Activated CD4-positive, CD25-positive, alpha-beta regulatory T cell treated with anti-CD3 and anti-CD28 coated beads, Interleukin-2, amount 50 U/mL, for 16 hours (primary cell): ENCODE measurements at places on chromosomes 6 and 20.

DNA sequence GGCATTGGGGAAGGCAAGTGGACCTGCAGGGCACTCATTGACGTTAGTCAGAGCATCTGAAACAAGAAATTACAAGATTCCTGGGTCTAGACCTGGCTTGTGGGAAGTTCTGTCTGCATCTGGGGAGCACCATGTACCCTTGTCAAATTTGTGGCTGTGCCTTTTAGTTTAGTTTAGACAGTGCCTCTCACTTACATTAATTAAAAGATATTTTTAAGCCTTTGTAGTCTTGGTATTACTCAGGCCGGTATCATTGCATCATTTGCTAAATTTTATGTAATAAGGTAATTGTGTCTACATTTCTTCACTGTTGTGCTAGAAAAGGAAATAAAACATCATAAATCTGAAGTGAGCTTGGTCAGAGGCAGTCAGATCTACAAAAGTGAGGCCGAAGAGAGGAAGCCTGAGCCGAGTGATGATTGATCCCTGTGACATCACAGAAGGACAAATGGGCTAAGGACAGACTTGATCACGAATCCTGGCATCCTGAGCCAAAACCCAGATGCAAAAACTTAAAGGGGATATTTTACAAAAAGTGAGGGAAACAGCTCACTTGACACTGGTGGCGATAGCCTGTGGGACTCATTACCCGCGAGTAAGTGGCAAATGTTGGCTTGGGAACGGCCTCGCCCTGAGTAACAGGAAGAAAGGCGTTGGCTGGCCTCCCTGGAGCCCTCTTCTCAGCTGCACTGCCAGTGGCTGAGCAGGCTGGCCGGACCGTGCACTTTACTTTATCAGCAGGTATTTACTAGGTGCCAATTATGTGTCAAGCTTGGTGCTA, 106.5 kb downstream of the TCP11 start:
- no peak for DNase-seq

DNA sequence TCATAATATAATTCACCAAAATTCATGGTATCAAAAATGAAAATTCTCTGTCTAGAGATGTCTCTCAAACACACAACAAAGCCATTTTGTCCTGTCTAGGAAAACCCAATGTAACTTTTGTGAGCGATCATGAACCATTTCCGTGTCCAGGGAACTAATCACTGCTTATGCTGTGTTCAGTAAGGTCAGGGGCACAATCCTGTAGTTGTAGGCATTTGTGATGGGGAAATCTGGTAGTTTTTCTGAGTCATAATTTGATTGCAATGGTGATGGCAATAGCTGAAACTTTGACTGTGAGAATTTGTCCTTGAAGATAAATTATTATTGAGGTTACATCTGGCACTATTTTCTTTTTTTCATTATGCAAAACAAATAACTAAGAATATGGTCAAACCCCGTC, 21.0 kb upstream of the GCLC start:
- no peak for DNase-seq

DNA sequence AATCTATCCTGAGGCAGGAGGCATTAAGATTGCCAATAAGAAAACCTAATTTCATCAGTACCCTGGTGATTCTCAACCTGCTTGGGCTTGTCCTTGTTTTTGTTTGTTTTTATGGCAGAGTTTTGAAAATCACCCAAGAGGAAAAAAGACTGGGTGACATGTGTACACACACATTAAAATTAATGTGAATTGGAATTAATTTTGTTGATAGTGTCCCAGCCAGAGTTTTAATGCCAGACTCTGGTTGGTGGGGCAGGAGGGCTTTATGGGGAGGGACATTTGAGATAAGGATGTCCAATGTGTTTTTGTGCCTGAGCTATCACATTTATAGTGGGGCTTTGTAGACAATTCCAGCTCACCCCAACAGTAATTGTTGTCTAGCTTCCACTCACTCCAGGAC, 184.6 kb downstream of the ID4 start:
- no peak for DNase-seq

DNA sequence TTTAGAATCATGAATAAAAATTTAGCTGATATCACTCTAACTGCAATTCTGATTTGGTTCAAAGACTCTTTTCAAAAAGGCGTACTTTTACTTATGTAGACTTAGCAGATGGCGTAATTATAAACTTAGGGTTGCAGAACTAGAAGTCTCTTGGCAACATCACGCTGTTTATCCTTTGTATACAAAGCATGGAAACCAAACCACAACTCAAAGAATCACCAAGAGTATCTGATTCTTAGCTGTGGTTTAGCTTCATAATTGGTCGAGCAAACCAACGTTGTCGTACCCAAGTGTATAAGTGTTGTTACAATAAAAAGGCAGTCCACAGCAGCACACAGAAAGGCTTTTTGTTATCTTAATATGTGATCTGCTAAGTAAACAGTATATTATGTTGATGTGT, 18.2 kb downstream of the STMND1 start:
- no peak for DNase-seq

GRCh38 chr6:101572627-101573026, 179.1 kb downstream of the GRIK2 start:
- no peak for DNase-seq

DNA sequence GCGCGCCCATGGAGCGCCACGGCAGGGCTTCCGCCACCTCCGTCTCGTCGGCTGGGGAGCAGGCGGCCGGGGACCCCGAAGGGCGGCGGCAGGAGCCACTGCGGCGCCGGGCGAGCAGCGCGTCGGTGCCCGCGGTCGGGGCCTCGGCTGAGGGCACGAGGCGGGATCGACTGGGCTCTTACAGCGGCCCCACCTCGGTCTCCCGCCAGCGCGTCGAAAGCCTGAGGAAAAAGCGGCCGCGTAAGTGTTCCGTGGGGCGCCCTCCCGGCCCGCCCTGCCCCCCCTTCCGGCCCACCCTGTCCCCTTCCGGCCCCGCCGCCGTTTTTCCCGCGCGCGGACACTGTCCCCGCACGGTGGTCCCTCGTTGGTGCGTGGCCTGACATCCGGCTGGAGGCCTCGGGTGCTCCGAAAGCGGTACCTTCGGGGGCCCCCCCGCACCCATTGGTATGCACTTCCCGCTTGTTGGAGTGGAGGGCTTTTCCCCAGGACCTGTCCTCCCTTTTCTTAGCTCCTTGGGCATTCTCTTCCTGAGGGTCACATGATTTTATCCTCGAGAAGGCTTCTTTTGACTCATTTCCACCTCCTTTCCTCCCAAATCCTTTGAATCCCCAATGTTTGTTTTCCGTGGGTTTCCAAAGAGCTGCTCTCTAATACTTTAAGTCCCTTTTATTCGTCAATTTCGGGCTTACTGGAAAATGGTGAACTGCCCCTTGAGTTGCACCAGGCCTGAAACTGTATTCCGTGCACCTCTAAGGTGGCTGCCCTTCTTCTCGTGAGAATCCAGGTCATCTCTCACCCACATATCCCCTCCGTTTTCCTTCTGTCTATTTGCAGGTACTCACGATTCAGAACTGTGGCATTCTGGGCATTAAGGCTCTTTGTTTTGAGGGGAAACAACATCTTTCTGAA, 556 bp downstream of the PANK2 start:
- no peak for DNase-seq

DNA sequence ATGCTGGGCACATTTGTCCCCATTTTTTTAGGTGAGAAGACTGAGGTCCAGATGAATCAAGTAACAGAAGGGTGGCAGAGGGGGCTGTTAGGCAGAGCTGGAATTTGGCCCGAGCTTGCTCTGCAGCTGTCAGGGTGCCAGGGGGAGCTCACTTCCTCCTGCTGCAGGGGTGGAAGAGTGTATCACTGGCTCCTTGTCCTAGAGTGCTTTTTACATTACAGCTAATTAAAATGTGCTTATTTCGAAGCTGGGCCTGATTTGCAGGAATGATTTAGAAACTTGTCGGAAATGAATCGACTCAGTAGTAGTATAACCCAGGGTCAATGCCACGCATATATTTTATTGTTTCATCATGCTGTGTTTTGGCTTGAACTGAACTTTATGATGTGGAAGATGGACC, 11.1 kb downstream of the TOX2 start:
- no peak for DNase-seq

- DNase-seq = no peak
Measured at GRCh38 chr20:48945840-48946514, 24.5 kb downstream of the ARFGEF2 start.

- DNase-seq = no peak
Measured at GRCh38 chr6:44255871-44256774, 1.2 kb downstream of the SLC35B2 start.

GRCh38 chr20:36036688-36037087, 68.3 kb downstream of the CNBD2 start:
- no peak for DNase-seq

GRCh38 chr6:11614534-11615213, 77.1 kb downstream of the TMEM170B start:
- no peak for DNase-seq

DNA sequence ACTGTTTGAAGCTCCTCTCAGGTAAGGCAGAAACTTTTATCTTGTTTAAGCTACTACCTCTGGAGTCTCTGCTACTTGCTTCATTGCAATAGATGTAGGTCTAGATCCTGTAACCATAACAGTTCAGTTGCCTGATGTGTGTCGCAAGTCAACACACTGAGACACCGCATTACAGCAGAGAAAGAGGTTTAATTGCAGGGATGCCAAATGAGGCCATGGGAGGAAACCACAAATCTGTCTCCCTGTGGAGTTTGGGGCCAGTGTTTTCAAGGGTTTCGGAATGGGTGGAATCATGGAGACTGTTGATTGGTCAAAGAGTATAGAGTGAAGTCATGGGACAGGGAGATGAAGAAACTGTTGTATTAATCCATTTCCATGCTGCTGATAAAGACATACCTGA, 57.1 kb upstream of the RBM24 start:
- DNase-seq = no peak

DNA sequence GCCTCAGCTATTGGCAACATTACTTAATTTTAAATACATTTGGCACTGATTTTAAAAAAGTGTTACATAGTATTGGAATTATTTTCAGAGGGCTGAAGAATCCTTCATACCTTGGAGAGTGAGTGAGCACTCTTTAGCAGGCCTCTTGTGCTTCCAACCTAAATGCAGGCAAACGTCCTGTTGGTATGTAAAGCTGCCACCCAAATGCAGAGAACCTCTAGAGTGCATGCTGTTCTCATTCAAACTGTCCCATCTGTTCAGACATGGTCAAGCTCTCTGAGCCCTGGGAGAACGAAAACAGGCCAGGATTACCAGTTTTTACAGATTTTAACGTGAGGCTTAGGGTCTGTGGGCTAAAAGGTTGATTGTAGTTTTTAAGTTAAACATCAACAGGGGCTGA, 378.0 kb upstream of the FLRT3 start:
- no peak for DNase-seq

DNA sequence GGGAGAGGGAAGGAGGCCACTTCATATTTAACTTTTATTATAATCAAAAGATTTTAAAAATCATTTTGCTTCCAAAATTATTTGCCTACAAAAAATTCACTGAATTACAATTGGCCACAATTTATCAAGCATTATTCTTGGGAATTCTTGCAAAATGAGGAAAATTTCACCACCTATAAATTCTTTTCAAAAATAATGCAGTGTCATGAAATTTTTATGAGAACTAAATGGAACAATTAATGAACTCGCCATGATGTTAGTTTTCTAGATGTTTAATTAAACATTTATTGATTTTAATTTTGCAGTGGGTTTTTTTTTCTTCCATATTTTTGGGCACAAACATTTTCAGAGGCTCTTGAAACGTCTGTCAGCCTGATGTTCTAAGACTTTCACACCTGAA, 5.8 kb upstream of the ZBP1 start:
- no peak for DNase-seq

GRCh38 chr6:17719323-17720041, 12.8 kb upstream of the NUP153 start:
- no peak for DNase-seq

DNA sequence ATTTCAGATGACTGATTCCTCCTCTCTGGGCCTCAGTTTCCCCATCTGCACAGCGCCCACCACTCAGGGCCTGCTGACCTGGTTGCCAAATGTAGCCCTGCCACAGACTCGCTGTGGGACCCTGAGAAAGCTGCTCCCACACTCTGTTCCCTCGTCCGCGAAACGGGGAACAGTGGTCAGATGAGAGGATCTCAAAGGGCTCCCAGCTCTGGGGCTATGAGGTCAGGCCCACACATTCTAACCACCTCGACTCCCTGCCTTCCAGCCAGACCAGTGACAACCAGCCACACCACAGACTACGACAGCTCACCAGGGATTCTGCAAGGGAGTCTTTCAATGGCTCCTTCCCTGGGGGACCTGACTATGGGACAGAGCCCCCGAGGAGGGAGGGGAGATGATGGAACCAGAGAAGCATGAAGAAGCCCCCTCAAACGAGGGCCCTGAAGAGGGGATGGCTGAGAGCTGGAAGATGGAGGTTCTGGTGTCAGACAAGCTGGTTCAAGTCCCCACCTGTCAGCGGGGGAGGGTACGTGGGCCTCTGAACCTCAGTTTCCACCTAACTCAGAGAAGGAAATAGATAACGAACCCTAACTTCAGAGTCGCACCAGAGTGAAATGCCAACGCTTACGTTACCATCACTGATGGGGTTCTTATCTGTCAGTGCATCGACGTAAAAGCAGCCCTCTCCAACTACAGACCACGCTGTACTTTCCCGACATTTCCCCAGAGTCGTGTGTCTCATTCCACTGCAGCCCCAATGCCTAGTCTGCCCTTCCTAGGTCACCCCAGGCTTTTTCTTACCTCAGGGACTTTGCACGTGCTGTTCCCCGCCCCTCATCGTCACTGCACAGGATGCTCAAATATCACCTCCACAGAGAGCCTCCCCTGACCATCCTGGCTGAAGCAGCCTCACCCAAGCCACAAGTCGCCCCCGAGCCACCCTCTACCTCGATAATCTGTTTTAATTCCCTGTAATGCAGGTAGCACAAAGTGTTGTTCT, 60.5 kb downstream of the PREX1 start:
- no peak for DNase-seq

GRCh38 chr6:1952740-1953360, 292.6 kb downstream of the GMDS start:
- DNase-seq = no peak

GRCh38 chr20:1212607-1213396, 9.5 kb downstream of the C20orf202 start:
- peak; percentile 46 for DNase-seq

DNA sequence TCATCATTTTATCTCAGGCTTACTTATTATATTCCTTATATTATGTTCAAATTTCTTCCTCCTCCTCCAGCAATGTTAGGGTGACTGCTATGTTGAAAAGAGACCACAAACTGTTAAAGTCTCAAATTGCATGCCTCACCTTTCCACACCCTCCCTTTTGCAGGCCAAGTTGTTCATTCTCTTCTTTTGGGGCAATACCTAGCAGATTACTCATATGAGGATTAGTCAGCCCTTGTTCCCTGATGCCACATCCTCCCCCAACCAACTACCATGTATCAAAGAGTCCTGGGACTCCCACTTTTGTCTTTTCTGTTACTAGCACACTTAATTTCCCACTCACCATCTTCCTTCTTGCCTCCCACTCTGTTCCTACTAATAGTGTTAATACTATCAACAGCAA, 434.7 kb downstream of the BCKDHB start:
- DNase-seq = no peak

GRCh38 chr6:134676307-134677281, 273.3 kb downstream of the ALDH8A1 start:
- DNase-seq = no peak

GRCh38 chr20:16035576-16035975, 537.7 kb downstream of the KIF16B start:
- no peak for DNase-seq
